ENCODE measurements at places on chromosomes 16 and 17.

DNA sequence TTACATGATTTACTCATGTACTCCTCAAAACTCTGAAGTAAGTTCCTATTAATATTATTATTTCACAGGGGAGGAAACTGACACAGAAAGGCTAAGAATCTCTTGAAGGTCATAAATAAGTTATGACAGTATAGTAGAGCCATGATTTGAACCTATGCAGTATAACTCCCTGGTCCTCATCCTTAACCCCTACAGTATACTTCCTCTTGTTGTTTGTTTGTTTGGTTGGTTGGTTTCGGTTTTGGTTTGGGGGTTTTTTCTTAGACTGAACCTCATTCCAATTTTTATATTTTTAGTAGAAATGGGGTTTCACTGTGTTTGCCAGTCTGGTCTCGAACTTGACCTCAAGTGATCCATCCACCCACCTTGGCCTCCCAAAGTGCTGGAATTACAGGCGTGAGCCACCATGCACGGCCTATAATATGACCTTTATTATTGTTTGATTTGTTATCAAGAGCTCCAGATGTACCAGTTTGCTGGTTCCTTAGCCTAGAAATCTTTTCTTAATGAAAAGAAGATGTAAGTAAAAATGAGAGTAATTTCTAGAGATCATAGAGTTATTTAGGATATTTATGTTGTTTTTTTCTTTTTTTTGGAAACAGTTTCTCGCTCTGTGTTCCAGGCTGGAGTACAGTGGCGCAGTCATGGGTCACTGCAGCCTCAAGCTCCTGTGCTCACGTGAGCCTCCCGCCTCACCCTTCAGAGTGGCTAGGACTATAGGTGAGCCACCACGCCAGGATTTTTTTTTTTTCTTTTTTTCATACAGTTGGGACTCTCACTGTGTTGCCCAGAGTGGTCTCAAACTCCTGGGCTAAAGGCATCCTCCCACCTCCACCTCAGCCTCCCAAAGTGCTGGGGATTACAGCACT lies 4.8 kb downstream of the PRR11 start:
- no peak for DNase-seq

- peak; percentile 33 for DNase-seq
Measured at GRCh38 chr17:79617304-79617703, 6.5 kb upstream of the RBFOX3 start.

DNA sequence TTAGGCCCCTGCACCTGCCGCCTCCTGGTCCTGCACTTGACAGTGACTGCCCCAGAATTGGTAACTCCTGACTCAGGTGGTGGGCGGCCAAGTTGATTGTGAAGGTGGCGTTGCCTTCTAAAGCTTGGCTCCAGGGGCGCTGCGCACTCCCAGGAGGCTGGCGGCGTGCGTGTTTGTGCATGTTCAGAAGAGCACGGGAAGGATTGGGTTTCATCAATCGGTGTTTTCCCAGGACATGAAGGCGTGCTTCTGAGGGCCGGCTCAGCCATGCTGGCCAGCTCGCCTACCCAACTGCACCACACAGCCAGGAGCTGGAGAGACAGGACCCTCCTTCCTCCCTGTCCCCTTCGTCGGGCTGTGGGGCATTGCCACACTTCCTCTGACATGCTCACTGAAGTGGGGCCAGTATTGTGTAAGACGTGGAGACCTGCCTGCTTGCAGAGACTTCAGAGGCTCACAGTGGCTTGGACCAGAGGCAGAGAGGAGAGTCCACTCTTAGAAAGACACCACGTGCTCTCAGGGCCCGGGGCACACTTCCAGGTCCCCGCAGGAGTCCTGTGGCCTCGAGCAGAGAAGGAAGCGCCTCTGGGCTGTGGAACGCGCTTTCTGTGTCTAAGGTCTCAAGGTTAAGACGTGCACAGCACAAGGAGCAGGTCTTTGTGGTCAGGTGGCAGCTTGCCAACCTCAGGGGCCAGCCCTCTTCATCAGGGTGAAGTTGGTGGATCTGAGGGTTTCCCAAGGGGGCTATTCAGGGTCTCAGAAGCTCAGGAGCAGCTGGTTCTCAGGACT lies 2.8 kb downstream of the RAB40C start:
- peak; percentile 31 for DNase-seq

DNA sequence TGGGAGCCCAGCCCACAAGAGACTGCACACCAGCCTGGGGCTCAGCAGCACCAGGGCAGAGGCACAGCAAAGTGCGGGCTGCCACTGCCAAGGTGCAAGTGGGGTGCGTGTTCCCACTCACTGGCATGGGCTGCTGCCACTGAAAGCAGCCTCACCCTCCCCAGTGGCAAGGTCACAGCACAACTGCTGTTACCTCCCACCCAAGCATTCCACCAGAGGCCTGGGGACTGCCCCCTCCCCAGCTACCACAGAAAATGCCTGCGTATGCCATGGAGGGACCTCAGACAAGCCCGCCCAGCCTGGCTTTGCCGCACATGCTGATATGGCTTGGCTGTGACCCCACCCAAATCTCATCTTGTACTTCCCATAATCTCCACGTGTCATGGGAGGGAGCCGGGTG lies 33.1 kb downstream of the MEAK7 start:
- DNase-seq, result no peak

GRCh38 chr17:14144508-14144907 lies 75.2 kb downstream of the COX10 start:
- no peak for DNase-seq

- no peak for DNase-seq
Measured at GRCh38 chr17:47669081-47669480, 19.4 kb downstream of the KPNB1 start.

DNA sequence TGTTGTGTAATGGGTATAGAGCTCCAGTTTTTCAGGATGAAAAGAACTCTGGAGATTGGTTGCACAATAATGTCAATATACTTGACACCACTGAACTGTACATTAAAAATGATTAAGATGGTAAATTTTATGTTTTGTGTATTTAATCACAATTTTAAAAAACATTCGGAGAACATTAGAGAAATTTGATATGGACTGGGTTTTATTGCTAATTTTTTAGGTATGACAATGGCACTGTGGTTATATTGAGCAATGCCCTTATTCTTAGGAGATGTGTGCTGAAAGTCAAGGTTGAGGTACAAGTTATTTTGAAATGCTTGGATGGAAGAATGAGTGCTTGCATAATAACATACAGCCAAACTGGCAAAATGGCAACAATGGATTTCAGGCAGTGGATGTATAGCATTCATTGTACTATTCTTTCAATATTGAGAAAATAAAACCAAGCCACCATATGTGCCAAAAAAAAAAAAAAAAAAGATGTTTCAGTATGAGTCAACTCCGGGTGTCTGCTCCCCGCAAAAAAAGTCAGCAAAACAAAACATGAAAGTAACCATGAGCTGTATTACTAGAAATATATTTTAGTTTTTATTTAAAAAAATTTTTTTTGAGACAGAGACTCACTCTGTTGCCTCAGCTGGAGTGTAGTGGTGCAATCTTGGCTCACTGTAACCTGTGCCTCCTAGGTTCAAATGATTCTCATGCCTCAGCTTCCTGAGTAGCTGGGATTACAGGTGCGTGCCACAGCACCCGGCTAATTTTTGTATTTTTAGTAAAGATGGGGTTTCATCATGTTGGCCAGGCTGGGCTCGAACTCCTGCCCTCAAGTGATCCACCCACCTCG lies 19.8 kb downstream of the HOXB1 start:
- DNase-seq, result no peak

GRCh38 chr17:19996086-19996485 lies 13.1 kb upstream of the SPECC1 start:
- DNase-seq, result no peak
